Stimulated activated CD4-positive, alpha-beta T cell treated with anti-CD3 and anti-CD28 coated beads, Interleukin-4, amount 100 ng/mL, for 24 hours (primary cell): ENCODE measurements at places on chromosomes 1 and 21.

DNA sequence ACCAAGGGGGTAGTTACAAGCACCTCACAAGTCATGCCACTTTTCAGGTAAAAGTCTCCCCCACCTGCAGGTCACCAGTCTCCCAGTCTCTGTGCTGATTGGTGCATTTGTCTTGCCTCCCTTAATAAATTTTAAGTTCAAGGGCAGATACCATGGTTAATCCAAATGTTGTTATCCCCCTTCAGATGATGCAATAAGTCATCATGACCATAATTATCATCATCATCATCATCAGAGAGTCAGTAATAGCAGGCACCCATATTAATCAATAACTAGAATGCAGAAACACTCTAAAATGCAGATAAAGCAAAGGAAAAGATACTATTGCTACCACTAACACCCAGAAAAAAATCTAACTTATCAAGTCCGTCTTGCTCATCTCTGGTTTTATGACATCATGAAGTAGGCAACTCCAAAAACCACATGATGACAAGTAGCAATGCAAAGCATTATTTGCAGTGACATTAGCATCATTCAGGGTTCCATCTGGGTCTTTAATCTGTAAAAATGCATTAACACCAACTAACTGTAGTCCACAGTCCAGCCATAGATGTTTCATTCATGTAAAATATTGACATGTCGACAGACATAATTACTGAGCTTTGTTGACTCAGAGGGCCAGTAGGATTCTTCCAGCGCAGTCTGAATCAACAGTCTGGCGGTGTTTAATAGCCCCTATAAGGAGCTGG lies 492.0 kb upstream of the RUNX1 start:
- DNase-seq, result no peak

GRCh38 chr1:119410961-119411360 lies 4.0 kb upstream of the HSD3B2 start:
- no peak for DNase-seq

GRCh38 chr1:32392325-32392724 lies 1.9 kb downstream of the BSDC1 start:
- no peak for DNase-seq

DNA sequence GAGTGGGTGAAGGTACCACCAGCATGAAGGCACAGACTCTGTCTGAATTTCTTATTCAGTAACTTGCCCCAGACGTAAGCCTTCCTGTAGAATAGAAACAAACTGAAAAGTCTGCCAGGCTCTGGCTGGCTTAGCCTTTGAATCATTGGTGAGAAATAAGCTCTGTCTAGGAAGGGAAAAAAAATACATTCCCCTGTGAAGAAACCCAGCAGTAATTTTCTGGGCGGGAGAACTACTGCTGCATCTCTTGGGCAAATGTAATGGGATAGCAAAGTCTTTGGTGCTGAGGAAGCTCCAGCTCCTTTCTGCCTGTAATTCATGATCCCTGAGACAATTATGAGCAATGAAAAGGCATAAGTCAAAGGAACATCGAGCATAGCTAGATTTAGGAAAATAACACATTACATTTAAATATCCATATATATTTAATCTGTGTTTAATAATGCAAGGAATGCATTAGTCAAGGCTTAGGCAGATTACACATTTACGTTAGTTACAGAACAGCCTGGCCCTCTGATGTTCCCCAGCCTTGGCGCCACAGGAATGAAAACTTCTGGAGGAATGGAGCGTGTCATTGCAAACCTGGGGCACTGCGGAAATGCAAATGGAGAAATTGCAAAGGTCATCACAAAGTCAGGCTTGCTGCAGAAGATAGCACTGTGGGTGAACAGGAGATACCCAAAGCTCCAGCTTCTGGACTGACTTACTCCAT lies 216.3 kb upstream of the CAMK1G start:
- DNase-seq, result no peak

DNA sequence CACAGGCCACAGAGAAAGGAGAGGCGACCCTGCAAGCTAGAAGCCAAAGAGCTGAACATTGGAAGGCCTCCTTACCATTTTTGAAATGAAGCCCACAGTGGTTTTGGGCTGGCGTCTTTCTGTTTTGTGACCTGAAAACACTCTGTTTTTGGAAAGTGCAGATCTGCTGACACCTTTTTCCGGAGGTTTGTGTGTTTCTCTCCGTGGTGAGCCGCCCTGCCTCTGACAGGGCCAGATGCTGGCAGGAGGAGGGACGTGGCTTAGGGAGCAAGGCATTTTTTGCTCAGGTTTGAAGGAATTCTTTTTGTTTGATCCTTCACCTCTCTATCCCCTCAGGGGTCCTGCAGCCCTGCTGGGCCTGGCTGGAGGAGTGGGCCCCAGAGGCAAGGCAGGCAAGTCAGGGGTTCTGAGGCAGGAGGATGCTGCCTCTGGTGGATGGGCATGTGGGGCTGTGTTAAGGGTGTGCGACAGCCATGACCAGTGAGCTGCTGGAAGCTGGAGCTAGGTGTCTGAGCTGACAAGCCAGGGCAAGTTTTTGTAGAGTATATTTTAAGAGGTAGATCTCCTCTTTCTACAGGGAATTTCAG lies 133.8 kb downstream of the CAMTA1 start:
- DNase-seq, result no peak

DNA sequence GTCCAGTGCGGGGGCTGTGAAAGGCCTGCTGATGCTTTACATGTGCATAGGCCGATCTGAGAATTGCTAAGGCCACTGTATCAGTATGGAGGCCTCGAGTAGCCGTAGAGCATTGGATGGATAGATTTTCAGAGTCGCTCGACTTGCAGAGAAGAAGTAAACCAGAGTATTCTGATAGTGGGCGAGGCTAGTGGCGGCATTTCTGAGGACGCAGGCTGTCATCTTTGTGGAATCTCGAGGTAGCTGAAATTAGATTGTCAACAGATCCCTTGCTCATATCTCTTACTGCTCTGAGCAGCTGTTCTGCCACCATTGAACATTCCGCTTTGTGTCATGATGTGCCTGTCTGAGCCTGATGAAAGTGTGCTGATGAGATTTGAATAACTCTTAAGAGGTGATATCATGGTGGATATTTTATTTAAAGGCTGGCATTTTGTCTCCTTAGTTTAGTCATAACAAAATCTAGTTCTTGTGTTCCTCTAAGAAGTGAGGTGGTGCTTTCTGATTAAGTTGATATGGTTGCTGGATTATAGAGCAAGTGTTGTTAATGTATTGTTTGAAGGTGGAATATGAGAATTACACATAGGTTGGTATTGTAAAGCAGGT lies 1.5 kb downstream of the KIF1B start:
- DNase-seq, result no peak

DNA sequence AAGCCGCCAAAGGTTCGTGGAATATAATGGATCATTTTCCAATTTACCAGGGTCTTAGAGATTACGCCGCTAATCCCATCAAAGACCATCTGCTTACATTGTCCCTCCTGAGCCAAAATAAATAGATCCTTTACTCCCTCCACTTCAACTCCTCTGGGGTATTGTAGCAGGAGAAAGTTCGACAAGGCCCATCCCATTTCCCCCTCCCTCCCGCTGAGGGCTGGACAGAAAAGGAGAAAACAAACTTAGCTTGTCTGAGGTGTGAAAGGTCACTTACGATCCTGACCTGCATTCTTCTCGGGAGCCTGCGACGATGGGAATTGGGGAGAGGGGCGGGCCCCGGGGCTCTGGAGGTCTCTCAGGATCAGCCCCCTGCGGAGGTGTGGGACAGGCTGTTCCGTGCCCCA lies 60.8 kb downstream of the MEF2D start:
- DNase-seq, result no peak

DNA sequence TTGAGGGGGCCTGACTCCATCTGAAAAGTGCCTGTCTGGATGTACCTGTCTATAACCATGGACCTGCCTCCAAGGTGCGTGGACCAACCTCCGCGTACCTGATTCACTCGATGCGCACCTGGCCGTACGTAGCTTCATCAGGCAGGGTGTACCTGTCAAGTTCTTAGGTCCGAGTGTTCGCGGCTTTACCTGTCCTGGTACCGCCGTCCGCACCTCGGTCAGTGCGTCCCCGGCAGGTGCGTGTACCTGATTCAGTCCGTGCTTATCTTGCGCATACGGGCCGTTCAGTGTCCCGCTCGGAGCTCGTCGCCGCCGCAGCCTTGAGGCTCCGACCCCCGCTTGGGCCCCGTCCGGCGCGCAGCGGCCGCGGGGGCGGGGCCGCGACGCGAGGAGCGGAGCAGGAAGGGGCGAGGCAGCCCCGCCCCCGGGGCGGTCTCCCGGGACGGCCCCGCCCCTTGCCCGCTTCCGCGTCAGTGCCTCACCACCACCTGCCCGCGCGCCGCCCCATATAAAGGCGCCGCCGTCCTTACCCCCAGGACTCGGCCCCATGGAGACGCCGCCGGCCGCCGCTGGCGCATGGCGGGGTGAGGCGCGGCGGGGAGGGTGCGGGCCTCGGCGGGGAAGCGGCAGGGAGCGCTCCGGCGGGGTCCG lies at the start of gene ZC3H12A:
ZC3H12A (plus strand) TSS at position 535 of the 651 bp plus-strand sequence. CDS start 917 bp downstream, outside the sequence.
- DNase-seq, result peak; percentile 92

DNA sequence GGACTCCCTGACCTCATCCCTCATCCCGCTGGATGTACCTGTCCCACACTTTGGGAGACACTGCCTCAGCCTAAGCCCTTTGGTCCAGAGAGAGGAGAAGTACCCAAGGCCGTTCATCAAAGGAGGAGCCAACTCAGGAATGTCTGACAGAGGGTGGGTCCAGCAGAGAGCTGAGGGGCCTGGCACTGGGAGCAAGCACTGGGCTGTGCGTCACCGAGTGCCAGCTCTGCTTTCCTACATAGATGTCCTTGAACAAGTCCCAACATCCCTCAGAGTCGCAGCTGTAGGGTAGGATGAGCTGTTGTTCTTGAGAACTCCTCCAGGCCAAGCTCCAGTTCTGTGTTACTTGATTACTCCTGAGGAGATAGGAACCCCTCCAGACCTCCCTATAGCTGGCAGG lies 68.8 kb upstream of the ACOT11 start:
- no peak for DNase-seq

GRCh38 chr1:240343966-240344365 lies 252.3 kb downstream of the FMN2 start:
- DNase-seq, result no peak

GRCh38 chr21:42002421-42002958 lies 7.7 kb downstream of the ZBTB21 start:
- peak; percentile 86 for DNase-seq

DNA sequence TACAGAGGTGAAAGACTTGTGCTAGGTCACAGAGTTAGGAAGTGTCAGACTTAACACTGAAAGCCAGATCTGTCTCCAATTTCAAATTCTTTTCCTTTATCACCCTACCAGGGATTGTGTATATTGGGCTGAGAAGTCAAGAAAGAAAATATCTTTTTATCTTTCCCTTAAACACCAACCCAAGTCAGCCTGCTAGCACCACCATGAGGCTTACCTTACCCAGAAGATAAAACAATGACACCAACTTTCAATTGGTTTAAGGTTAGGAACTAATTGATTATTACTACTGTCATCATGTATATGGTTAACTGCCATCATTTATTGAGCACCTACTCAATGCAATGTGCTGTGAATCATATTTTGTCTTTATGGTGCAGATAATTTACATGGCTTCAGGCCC lies 178.9 kb upstream of the FOXD3 start:
- DNase-seq, result no peak

- peak; percentile 24 for DNase-seq
These were observed at the start of gene BACE2 for GRCh38 chr21:41167348-41168342. Gene BACE2, plus strand, starts transcription at chr21:41168160. Its CDS starts 104 bp downstream, at chr21:41168264.

- no peak for DNase-seq
These were observed 79.6 kb downstream of the DOP1B start for GRCh38 chr21:36236052-36236730.
